ENCODE measurements at places on chromosomes 16 and 17. TPM values are rescaled to one million over a fixed set of nuclear protein-coding genes. Genes with fewer than 3 reads are reported as not detected.
A peak's percentile ranks its signal among the peaks of the same experiment; 100 is the strongest.

The PRKCB gene
- total RNA-seq, result 2.0 TPM

GRCh38 chr17:28917029-28917428 lies 14.2 kb upstream of the DHRS13 start:
- DNase-seq, result no peak

DNA sequence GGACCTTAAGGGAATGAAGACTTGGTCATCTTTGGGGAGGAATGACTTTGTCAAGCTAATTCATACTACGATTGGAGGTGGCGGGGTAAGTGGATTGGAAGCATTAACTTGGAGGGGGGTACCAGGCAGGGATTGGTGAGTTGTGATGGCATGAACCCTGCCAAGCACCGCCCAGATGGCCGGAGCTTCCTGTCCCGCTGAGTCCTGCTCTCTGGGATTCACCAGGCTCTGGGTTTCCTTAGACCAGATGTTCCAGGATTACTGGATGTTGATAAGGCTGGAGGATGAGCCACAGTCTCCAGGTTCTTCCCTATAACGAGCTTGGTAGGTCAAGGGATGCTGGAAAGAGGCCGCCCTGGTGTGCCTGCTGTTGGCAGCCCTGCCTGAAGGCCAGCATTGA lies 154.9 kb downstream of the SDK2 start:
- no peak for DNase-seq

- peak; percentile 57 for DNase-seq
Measured at GRCh38 chr17:40316571-40317344, 7.8 kb downstream of the RARA start.

The FGF11 gene
- 1.2 TPM for total RNA-seq

- DNase-seq, result no peak
Measured at GRCh38 chr16:89175280-89176146, 4.0 kb downstream of the CDH15 start.

DNA sequence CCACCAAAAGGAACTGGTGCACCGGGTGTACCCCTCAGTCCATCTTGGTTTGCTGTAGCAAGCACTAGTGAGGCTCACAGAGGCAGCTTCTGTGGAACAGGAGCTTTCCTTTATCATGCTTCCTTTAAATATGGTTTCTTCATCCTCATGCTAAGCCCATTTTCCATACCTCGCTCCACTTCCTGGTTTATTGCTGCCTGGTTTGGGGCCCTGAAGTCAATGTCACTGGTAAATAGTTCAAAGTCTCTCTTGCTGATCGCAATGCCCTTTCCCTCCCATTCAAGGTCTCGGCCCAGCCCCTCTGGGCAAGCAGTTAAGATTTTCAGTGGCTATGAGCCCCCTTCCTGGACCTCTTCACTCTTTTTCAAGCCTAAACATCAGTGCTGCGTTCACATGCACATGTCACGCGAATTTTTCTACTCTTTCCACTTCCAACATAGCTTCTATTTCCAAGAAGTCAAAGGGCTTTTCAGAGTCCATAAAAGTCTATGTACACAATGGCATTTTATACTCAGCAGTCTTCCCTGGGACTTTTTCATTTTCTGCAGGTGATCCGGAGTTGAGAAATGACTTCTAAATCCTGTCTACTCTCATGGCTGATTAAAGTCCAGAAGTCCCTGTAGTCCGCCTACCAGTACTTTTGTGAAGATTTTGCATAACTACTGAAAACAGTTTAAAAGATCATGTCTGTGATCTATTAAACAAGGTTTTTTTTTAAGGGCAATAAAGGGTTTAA lies 323.8 kb upstream of the ZFHX3 start:
- DNase-seq, result no peak

- no peak for DNase-seq
Measured at GRCh38 chr17:7260151-7260550, 2.1 kb downstream of the CLDN7 start.

The RPH3AL gene
- total RNA-seq, result 39.9 TPM

GRCh38 chr17:59370593-59371299 lies 39.3 kb downstream of the YPEL2 start:
- no peak for DNase-seq

DNA sequence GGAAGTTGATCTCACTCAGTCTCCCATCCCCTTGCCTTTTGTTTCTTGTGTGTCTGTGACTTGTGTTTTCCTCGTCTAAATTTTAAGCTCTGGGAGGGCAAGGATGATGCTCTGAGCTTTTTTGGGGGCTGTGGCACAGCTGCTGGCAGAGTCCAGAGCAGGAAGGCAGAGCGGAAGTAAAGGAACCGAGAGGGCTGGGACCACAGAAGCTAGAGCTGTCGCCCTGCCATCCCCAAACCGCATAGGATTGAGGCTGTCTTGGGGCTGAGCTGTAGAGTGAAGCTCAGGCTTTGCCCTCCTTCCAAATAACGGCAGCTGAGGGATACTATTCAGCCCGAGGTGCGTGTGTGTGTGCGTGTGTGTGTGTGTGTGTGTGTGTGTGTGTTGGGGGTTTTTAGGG lies 3.8 kb upstream of the DNAH2 start:
- DNase-seq, result no peak

The TMEM100 gene
- total RNA-seq, result 43.0 TPM

The CD300LG gene
- not detected for total RNA-seq

DNA sequence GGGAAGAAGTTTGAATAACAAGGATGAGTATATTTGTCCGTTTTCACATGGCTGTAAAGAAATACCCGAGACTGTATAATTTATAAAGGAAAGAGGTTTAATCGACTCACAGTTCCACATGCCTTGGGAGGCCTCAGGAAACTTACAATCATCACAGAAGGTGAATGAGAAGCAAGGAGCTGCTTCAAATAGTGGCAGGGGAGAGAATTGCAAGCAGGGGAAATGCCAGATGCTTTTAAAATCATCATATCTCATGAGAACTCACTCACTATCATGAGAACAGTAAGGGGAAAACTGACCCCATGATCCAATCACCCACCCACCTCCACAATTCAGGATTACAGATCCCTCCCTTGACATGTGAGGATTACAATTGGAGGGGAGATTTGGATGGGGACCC lies 212.8 kb upstream of the CDH8 start:
- no peak for DNase-seq

The FBXL16 gene
- 2.0 TPM for total RNA-seq

GRCh38 chr16:66152823-66153393 lies 213.6 kb upstream of the CDH5 start:
- DNase-seq, result no peak

GRCh38 chr17:77901481-77901880 lies 57.0 kb upstream of the TNRC6C start:
- DNase-seq, result no peak

The NEUROD2 gene
- not detected for total RNA-seq
